Activated CD4-positive, alpha-beta T cell treated with anti-CD3 and anti-CD28 coated beads, Interleukin-2, Interleukin-4, amounts not matched to agents 100 ng/mL and 50 ng/mL, durations not matched to agents 16 hours and 8 hours (primary cell): ENCODE measurements at places on chromosomes 1 and 21.

GRCh38 chr1:73306899-73307555 lies 890.9 kb downstream of the LRRIQ3 start:
- DNase-seq, result no peak

GRCh38 chr1:61387829-61388228 lies 305.5 kb downstream of the NFIA start:
- DNase-seq, result peak; percentile 6

DNA sequence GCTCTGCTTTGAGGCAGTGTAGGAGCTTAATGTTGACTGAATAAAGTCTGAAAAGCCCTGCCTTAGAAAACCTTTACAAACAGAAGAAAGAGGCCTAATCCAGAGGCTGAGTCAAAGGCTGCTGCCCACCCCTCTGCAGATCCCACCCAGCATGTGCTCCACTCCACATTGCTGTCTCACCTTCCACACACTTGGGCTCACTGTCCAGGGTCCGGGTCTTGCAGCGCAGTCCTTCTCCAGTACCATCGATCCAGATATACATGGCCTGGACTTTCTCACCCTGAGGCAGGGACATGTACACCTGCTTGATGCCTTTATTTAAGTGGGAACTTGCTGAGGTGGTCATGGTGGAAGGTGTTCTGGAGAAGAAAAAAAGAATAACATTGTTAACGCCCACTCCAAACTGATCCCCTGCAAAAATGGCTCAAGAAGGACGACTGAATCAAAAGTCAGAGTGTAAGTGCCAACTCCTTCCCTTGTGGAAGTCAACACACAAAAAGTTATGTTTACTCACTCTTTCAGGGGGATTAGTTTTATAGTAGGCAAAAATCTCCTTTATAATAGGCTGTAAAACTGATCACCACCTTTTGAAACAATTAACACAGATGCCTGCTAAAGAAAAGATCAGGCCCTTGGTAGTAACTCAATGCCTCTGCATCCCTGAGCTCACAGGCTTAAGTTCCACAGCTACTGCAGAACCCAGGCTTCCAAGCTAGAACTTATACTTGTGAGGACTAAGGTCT lies 3.0 kb downstream of the GLUL start:
- no peak for DNase-seq

DNA sequence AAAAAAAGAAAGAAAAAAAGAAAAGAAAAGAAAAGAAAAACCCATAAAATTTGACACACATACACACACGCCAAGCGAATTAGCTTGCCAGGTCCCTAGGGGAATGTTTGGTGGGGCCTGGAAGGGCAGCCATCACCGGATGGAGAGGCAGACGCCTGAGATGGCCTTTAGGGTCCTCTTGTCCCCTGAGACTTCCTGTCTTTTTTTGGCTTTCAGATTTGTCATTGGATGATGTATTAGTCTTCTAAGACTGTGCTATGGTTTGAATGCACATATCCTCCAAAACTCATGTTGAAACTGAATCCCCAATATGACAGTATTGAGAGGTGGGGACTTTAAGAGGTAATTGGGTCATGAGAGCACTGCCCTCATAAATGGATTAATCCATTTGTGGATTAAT lies 211.8 kb downstream of the TOMM20 start:
- no peak for DNase-seq

DNA sequence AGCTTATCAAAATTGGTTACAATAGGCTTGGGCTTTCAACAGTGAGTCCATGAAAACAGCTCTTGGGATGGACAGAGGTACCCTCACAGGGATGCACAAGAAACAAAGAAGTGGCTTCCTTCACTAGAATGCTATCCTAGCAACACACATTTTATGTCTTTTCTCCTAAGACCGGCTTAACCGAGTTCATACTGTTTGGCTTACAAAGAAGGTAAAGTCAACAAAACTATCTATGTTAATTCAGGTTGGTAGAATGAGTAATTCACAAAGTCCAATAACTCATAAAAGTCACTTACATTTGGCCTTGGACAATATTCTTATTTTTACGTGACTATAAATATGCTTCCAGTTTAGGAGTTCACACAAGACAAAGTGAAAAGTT lies 9.0 kb downstream of the ERG start:
- no peak for DNase-seq

DNA sequence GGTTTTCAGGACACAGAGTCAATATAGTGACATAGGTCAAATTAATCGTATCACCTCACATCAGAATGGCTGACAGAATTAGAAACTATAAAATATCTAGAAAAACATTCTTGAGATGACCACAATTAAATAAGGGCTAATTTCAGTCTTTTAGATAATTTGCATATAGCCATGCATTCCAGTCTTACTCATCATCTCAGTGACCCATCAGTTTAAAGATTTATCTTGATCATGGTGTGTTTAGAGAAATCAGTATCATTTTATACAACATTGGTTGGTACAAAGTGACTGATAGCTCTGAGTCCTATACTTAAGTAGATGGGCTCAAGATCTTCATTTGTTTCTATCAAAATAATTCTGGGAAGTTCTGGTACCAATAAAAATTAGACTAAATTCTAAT lies 262.3 kb upstream of the SNX7 start:
- no peak for DNase-seq

GRCh38 chr21:42040411-42041180 lies 30.4 kb upstream of the ZBTB21 start:
- DNase-seq, result no peak

DNA sequence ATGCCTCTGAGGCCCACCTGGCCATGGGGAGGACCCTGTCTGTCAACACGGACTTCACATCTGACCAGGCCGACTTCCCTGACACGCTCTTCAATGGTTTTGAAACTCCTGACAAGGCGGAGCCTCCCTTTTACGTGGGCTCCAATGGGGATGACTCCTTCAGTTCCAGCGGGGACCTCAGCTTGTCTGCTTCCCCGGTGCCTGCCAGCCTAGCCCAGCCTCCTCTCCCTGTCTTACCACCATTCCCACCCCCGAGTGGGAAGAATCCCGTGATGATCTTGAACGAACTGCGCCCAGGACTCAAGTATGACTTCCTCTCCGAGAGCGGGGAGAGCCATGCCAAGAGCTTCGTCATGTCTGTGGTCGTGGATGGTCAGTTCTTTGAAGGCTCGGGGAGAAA lies 101.8 kb downstream of the ADARB1 start:
- DNase-seq, result no peak
